ENCODE measurements at places on chromosomes 11 and 22.

DNA sequence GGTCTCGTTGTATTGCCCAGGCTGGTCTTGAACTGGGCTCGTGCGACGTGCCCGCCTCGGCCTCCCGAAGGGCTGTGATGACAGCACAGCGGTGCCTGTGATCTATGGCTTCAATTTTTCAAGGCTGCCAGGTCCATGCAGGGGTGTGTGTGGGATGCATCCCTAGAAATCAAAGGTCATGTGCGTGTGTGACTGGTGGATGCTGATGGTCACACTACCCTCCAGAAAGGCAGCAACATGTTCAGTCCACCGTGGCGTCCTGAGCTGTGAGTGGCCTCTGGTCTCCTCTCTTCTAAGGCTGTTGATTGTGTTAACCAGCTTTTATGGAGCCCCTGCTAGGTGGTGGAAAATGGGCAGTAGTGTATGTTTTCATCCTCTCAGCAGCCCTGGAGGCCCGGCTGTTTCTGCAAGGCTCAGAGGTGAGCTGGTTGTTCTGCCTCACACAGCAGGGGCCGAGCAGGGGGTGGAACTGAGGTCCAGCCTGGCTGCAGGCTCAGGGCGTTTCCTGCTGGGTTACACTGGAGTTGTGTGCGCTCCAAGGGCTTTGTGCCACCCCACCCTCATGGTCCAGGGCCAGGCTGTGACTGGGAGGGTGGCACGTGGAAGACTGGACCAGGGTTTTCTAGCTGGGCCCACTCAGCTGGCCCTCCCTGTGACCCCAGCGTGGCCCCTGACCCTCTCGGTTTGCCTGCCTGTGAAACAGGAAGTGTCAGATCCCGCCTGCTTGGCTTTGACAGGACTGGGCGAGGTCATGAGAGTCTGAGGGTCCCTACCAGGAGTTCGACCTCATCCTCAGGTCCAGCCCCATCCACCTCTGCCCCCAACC lies 7.7 kb downstream of the BIK start:
- DNase-seq, result no peak

DNA sequence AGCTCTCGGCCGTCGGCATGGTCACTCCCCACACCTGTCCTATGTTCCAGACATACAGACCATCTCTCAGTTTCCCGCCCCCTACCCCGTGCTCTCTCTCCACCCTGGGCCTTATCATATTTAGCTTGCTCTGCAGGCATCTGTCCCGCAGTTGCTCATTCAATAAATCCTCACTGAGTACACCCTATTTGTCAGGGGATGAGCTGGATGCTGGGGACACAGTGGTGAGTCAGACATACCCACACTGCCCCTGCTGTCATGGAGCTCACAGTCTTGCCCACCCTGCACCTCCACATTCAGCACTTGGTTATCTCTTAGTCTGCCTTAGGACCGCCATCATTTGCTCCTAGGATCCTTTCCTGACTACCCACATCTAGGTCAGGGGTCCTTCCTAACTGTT lies 313.8 kb downstream of the LARGE1 start:
- DNase-seq, result no peak

- no peak for DNase-seq
Measured at GRCh38 chr11:131628739-131629138, 258.3 kb downstream of the NTM start.

DNA sequence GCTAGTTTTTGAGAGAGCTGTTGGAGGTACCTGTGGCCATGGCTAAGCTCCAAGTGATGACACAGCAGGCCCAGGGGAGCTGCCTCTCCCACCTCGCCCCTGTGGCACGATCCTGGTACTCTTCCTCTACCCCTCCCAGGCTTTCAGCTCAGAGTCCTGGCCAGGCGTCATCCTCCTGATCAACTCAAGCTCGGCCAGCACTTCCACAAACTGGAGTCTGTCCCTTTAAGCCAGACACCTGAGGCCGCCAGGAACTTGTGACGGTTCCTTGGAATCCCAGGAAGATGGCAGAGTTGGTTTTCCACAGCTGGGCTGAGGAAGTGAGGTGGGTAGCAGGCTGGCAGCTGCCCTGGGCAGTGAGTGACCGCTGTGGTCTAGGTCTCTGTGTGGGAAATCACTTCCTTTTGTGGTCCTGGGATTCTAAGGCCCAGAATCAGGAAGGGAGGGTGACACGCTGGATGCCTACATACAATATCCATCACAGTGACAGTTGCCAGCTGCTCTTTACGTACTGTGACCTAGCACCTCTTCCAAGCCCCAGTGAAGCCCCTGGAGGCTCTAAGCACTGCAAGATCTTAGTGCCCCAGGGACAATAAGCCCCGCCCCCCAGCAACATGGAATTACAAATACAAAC lies 3.2 kb upstream of the CST6 start:
- DNase-seq, result no peak

DNA sequence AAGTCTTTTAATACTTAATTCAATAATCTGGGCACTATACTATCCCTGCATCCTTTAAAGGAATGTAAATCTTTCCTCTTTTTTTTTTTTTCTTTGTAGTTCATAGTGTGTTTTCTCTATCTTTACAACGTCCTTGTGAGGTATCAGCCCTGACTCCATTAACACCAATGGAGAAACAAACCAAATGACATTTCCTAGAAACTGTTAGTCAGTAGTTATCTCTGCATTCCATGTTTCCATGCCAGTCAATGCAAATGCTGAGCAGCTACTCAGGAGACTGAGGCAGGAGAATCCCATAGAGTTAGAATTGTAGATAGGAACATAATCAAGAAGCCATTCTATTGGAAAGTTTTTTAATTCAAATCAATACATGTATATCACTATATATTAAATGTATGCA lies 182.2 kb downstream of the ARHGAP42 start:
- DNase-seq, result no peak

GRCh38 chr22:28942801-28943500 lies 59.6 kb downstream of the ZNRF3 start:
- DNase-seq, result no peak
